ENCODE measurements at places on chromosomes 4 and X. TPM values are rescaled to one million over a fixed set of nuclear protein-coding genes. Genes with fewer than 3 reads are reported as not detected.

The DUSP21 gene
- total RNA-seq = not detected

The SPANXC gene
- total RNA-seq = not detected

The GATA1 gene
- 0.44 TPM for total RNA-seq

The NWD2 gene
- total RNA-seq = not detected

The PPID gene
- 15.8 TPM for total RNA-seq

The TMEM35A gene
- not detected for total RNA-seq

The SUV39H1 gene
- total RNA-seq = 8.6 TPM

The SERPINA7 gene
- total RNA-seq = not detected

The NPY2R gene
- not detected for total RNA-seq

The PGRMC2 gene
- 64.2 TPM for total RNA-seq

The RADX gene
- total RNA-seq = 9.9 TPM

The TLL1 gene
- not detected for total RNA-seq

The ZAR1 gene
- total RNA-seq = not detected

The NKX3-2 gene
- total RNA-seq = not detected

The SUPT20HL1 gene
- not detected for total RNA-seq

The ACOX3 gene
- 15.8 TPM for total RNA-seq

The IL1RAPL2 gene
- not detected for total RNA-seq

The SH3BP2 gene
- total RNA-seq = 68.2 TPM

The UGT2B15 gene
- not detected for total RNA-seq

The FGA gene
- total RNA-seq = 4.8 TPM

The NR0B1 gene
- total RNA-seq = not detected

The ADGRG4 gene
- total RNA-seq = not detected

The NDP gene
- not detected for total RNA-seq

The TMEM47 gene
- total RNA-seq = 0.13 TPM

The TRIM61 gene
- total RNA-seq = 0.79 TPM

The LINC00632 gene
- 1.7 TPM for total RNA-seq

The SPACA5 gene
- not detected for total RNA-seq

The ATP8A1 gene
- 41.1 TPM for total RNA-seq

The SSX2B gene
- total RNA-seq = not detected

The CXXC4 gene
- total RNA-seq = 0.14 TPM

The PHKA1 gene
- total RNA-seq = 0.44 TPM

The TMEM33 gene
- 35.6 TPM for total RNA-seq

The MAMLD1 gene
- 1.6 TPM for total RNA-seq

The PABPC4L gene
- not detected for total RNA-seq

The RS1 gene
- not detected for total RNA-seq

The CCKAR gene
- total RNA-seq = not detected

The KIAA1210 gene
- not detected for total RNA-seq

The TRIML1 gene
- total RNA-seq = not detected

The CSAG2 gene
- total RNA-seq = not detected

The MAGEE2 gene
- total RNA-seq = not detected

The RBBP7 gene
- total RNA-seq = 72.6 TPM

The CCDC120 gene
- total RNA-seq = 9.0 TPM

The HTN1 gene
- total RNA-seq = not detected

The TCEAL9 gene
- 1.2 TPM for total RNA-seq

The CCDC160 gene
- not detected for total RNA-seq

All from T-cell (primary cell).